ENCODE measurements at places on chromosomes 16 and 17. TPM values are rescaled to one million over a fixed set of nuclear protein-coding genes. Genes with fewer than 3 reads are reported as not detected.

DNA sequence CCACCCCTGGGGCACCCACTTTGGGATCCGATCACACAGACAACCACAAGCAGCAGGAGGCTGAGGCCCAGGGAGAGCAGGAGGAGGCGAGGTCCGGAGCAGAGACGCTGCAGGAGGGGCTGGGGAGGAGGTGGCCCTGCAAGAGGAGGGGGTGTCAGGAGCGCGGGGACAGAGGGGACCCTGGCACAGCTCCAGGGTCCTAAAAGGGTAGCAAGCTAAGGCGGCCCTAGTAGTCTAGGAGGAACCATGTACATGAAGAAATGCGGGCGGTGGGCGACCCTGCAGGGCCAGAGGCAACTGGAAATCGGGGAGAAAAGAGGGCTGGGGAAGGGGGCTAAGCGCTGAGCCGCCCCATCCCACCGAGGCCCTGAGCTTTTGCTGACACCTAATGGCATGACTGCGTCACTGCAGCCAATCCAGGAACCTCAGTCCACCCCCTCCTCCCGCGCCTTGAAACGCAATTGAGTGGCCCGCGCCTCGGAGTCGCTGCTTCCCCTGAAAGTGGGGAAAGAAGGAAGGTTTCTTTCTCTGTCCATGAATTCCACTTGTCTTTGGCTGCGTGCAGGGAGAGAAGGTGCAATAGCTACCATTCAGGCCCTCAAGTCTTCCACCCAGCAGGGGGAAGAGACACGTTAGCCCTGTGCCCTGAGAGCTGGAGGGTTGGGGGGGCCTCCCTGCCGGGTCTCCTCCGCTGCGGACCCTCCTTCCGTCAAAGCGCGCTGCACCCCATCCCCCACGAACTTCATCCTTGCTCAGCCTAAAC is 1.8 kb downstream of the ASGR1 start:
- peak; percentile 69 for DNase-seq

GRCh38 chr16:67783353-67783725 is 23.0 kb downstream of the RANBP10 start:
- DNase-seq: no peak

- no peak for DNase-seq
These were observed 4.9 kb downstream of the TNRC6C start for GRCh38 chr17:77963441-77963840.

DNA sequence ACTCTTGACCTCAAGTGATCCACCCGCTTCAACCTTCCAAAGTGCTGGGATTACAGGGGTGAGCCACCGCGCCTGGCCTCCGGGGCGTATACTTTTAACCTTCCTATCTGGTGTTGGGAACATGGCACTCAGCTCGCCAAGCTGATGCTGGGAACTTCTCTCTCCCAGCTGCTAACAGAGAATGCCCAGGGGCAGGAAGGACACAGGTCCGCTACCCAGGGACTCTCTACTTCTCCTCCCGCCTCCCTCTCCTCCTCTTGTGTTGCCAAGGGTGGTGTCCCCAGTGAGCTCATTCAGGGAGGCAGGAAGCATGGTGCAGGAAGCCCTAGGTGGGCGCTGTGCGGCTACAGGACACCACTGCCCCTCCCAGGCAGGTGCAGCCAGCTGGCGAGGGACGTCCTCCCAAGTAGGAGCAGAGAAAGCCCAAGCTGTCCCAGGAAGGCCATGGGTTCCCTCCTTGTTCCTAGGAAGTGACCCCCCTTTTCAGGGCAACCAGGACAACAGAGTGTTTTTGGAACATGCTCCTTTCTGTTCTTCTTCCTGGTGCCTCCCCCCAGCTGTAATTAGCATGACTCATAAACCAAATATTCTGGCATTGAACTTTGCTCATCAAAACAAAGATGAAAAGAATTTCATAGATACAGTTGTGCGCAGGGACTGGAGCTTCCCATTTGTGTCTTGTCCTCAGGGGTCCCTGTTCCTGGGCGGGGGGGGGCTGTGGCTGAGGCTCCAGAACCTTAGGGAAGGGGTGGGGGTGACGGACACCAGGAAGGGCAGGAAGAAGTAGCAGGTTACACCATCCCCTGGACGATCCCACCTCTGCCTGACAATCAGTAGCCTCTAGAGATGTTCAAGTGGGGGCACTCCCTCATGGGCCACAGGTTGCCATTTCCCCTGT is 2.7 kb downstream of the C1QTNF1 start:
- DNase-seq: no peak

DNA sequence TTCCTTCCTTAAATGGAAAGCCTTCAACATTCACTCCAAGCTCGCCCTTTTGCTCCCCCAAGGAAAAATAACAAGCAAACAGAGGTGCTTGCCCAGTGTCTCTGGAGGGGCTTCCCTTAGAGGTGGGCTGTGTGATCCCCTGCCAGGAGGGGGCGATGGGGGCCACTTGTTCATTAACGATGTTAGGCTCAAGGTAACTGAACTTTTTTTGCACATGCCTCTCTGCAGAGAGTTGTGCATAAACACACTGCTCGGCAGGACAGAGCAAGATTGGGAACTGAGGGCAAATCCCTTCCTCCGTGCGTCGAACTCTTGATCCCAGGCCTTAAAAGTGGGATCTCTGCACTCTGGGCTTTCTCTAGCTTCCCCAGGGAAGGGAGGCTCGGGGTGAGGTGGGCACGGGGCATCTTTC is 15.5 kb upstream of the NAGLU start:
- DNase-seq: no peak

GRCh38 chr17:58403311-58403710 is 14.0 kb downstream of the RNF43 start:
- no peak for DNase-seq

GRCh38 chr17:49567871-49568694 is 7.6 kb upstream of the NXPH3 start:
- DNase-seq: peak; percentile 73

PLA2G15 gene
- total RNA-seq: 9.9 TPM

KRTAP9-1 gene
- not detected for total RNA-seq

ADCY7 gene
- total RNA-seq: 207 TPM
